ENCODE measurements at places on chromosomes 4 and X. TPM values are rescaled to one million over a fixed set of nuclear protein-coding genes. Genes with fewer than 3 reads are reported as not detected.

DNA sequence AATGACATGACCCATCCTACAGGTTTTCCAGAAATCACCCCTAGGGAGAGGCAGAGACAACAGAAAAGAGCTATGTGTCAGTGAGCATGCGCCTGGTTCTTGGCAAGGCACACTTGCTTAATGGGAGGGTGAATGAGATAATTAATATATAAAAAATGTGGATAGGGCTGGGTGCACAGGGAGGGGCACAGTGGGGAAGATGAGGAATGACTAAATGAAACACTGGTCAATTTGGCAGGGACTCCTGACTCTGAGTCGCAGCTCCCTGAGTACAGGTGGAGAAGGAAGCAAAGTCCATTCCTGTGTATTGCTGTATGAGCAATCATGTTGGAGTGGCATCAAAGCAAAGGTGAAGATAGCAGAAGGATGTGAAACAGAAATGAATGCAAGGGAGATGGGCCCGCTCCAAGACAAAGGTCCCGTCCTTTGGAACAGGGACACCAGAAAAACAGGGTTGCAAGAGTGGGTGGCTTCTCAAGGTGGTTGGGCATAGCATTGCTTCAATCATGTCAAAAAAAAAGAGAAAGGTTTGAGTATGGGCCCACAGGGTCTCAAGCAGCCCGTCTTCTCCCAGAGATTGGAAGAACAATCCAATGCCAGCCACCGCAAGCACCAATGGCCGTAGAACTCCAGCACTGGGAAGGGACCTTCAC, 278.4 kb upstream of the AGTR2 start:
- no peaks in the 10 kb centered on the region for H3K36me3 ChIP-seq
- no peak overlapping the region for H3K4me3 ChIP-seq
- no peak for DNase-seq
- H3K27me3 ChIP-seq, result no peaks in the 10 kb centered on the region

DNA sequence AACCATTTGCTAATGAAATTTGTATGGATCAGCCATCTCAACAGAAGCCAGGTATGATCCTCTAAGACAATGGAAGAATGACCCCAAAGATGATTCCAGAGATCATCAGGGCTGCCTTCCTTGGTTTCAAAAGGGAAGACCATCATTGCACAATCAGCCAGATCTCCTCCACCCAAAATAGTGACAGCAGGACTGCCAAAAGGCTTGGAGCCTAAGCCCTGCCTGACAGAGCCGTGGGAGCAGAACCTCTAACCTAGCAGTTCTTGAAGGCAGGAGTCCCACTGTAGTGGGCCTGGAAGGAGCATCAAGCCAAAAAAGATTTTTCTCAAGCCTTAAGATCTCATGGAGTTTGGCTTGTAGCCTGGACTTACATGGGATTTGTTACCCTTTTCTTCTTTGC, 226.0 kb downstream of the RASL11B start:
- no peaks in the 10 kb centered on the region for H3K4me1 ChIP-seq
- H3K36me3 ChIP-seq, result no peaks in the 10 kb centered on the region
- no peak overlapping the region for H3K27ac ChIP-seq
- H3K27me3 ChIP-seq, result no peaks in the 10 kb centered on the region
- no peak overlapping the region for H3K4me3 ChIP-seq

GRCh38 chr4:125676156-125676555, 361.4 kb downstream of the FAT4 start:
- H3K4me3 ChIP-seq, result no peak overlapping the region
- no peak for DNase-seq
- no peaks in the 10 kb centered on the region for H3K27me3 ChIP-seq

GRCh38 chr4:47972181-47972580, 44.3 kb downstream of the CNGA1 start:
- H3K4me1 ChIP-seq, result no peaks in the 10 kb centered on the region
- no peak for DNase-seq
- no peak overlapping the region for H3K27ac ChIP-seq
- H3K4me3 ChIP-seq, result no peak overlapping the region

DNA sequence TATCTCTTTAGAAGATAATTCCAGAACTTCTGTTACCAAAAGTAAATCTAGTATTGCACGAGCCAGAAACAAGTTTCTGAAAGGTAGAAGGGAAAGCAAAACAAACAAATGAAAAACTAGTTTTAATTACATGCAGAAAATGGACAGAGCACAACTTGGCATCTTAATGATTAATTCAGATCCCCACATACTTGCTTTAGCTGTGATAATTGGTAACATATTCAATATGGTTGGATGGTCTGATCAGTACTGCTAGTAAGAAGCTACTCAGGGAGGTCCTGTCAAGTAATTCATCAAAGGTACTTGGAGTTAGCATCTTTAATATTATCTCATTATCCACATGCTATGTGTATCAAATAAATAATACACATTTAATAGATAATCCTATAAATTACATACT, 204.3 kb downstream of the TRAM1L1 start:
- DNase-seq, result no peak
- no peak overlapping the region for H3K4me3 ChIP-seq
- no peaks in the 10 kb centered on the region for H3K36me3 ChIP-seq
- H3K27ac ChIP-seq, result no peak overlapping the region

DNA sequence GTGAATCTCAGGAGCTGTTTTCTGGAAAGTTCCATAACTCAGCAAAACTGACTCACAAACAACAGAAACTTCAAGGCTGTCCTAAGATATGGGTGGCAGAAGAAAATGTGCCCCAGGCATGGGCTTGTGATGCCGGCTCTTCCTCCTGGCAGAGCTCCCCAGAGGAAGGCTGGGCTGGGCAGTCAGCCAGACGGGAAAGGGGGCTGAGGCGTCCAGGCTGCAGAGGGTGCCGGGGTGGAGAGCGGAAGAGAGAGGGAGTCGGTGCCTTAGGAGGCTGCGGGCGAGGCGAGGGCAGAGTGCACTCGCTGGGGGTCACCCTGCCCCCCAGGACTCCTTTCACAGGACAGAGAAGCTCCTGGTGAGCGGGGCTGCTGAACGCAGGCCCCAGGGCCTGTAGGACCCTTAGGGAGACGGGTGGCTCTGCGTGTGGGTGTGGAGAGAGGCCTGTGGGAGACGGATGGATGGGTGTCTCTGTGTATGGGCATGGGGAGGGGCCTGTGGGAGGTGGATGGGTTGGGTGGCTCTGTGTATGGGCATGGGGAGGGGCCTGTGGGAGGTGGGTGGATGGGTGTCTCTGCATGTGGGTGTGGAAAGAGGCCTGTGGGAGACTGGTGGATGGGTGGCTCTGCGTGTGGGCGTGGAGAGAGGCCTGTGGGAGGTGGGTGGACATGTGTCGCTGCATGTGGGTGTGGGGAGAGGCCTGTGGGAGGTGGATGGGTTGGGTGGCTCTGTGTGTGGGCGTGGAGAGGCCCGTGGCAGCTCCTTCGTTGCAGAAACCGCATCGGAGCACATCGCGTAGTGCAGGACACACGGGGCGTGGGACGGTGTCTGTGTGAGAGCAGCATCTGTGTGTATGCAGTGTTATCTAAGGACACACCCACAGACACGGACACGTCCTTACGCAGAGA, 15.9 kb downstream of the PCGF3 start:
- H3K27ac ChIP-seq, result no peak overlapping the region
- H3K4me1 ChIP-seq, result no peaks in the 10 kb centered on the region
- DNase-seq, result no peak
- H3K4me3 ChIP-seq, result no peak overlapping the region

- no peak overlapping the region for H3K4me3 ChIP-seq
- no peak overlapping the region for H3K27ac ChIP-seq
- no peaks in the 10 kb centered on the region for H3K27me3 ChIP-seq
- H3K36me3 ChIP-seq, result no peaks in the 10 kb centered on the region
- no peak for DNase-seq
Measured at GRCh38 chrX:119155416-119156035, 27.9 kb upstream of the KIAA1210 start.

GRCh38 chr4:89645482-89645881, 191.5 kb downstream of the SNCA start:
- H3K4me1 ChIP-seq, result no peaks in the 10 kb centered on the region
- H3K4me3 ChIP-seq, result no peak overlapping the region
- H3K27me3 ChIP-seq, result no peaks in the 10 kb centered on the region
- DNase-seq, result no peak
- H3K27ac ChIP-seq, result no peak overlapping the region
- no peaks in the 10 kb centered on the region for H3K36me3 ChIP-seq

- no peak overlapping the region for H3K27ac ChIP-seq
- H3K4me3 ChIP-seq, result no peak overlapping the region
- no peaks in the 10 kb centered on the region for H3K36me3 ChIP-seq
- peaks cover 6% of the 10 kb centered on the region for H3K4me1 ChIP-seq
- no peaks in the 10 kb centered on the region for H3K27me3 ChIP-seq
Measured at GRCh38 chr4:36337665-36338185, 56.3 kb downstream of the DTHD1 start.

DNA sequence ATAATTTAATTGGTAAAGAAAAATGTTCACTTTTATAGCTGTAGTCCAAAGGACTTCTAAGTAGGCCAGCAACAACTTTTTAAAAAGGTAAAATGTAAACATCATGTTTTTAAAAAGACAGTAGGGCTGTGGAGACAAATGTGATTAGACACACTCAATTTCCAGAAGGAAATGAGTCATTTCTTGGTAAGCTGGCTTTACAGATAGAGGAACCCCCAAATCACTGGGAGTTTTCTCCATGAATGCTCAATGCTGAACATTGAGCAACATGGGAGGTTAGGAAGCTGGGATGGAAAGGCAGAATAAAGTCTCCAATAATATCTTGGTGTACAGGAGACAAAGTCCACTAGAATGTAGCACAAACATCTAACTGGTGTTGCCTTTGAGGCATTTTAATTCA, 121.3 kb downstream of the NWD2 start:
- no peaks in the 10 kb centered on the region for H3K4me1 ChIP-seq
- no peak overlapping the region for H3K27ac ChIP-seq
- H3K27me3 ChIP-seq, result no peaks in the 10 kb centered on the region
- no peak for DNase-seq

- no peak overlapping the region for H3K27ac ChIP-seq
- no peak overlapping the region for H3K4me3 ChIP-seq
- no peak for DNase-seq
Measured at GRCh38 chrX:15496824-15497223, 3.7 kb upstream of the PIR start.

DNA sequence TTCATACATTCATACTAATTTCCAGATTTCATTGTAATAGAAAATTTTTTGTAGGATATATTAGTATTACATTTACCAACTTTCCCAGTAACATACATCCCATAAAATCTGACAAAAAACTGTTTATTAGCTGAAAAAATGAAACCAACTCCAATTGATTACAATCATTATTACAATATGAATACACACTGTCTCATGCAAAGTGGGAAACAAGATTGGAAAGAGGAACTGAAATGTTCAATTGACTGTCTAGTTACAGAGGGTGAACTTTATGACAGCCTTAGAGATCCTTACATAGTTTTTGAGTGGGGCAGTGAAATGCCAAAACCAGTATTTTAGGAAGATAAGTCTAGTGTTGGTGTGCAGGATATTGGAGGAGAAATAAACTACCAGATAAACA, 2.3 kb upstream of the AMBN start:
- no peak overlapping the region for H3K27ac ChIP-seq
- no peak for DNase-seq
- H3K36me3 ChIP-seq, result no peaks in the 10 kb centered on the region
- no peak overlapping the region for H3K4me3 ChIP-seq

DNA sequence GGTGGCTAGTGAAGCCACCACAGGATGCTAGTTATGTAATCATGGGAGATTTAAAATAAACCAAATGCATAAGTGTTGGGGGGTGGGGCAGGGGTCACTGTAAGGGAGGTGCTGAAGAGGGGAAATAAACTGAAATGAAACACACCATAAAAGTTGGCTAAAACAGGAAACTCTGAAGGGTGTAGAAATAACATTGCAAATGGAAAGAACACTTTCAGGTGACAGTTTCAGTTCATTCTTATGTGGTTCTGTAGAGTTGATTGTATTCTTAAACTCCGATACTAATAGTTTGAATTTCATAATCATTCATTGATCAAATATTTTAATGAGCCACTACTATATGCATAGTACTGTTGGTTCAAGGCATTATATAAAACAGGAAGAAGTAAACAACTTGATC, 80.1 kb downstream of the HDAC8 start:
- H3K4me1 ChIP-seq, result no peaks in the 10 kb centered on the region
- no peak overlapping the region for H3K4me3 ChIP-seq
- no peak overlapping the region for H3K27ac ChIP-seq
- DNase-seq, result no peak
- H3K36me3 ChIP-seq, result peaks cover 18% of the 10 kb centered on the region
- no peaks in the 10 kb centered on the region for H3K27me3 ChIP-seq

- no peaks in the 10 kb centered on the region for H3K27me3 ChIP-seq
- H3K27ac ChIP-seq, result no peak overlapping the region
- DNase-seq, result no peak
- H3K36me3 ChIP-seq, result no peaks in the 10 kb centered on the region
- no peaks in the 10 kb centered on the region for H3K4me1 ChIP-seq
Measured at GRCh38 chr4:89868276-89868675, 26.4 kb upstream of the MMRN1 start.

DNA sequence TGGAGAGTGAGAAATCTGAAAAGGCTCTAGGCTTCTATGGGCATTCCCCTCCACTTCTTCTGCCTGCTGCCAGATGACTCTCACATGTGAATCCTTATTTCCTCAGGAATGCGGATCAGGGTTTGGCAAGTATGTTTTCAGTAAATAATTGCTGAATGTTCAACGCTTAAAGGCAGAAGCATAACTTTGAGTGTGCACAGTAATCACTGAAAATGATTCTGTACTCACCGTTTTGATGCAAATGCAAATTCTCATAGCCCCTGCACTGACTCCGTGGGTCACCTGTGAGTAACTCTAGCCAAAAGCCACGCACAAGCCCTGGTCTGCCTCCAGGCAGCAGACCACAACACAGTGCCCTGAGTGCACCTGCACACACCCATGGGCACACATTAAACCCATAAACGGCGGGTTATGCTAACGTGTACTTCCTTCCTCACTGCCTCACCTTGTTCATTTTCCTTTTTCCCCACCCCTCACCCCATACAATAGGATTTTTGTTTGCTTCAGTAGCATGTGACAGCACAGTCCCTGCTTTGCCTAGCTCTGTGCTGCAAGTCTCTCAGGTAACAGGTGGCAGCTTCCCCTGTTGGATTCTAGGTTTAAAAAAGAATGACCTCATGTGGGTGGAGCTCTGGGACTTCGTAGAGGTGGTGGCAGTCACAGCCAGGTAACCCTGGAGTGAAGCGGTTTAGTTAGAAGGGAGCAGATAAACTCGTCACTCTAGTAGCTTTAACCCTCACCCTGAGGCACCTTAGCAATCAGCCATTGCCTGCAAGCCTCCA, at the start of gene ARHGEF38:
ARHGEF38 (plus strand) TSS at position 656 of the 782 bp plus-strand sequence. CDS start 146 bp downstream, outside the sequence.
- DNase-seq, result no peak
- no peaks in the 10 kb centered on the region for H3K36me3 ChIP-seq
- no peak within 1 kb of the TSS for H3K4me3 ChIP-seq

The TCEAL5 gene
- total RNA-seq, result not detected

The RBMXL3 gene
- total RNA-seq, result not detected

The PRKG2 gene
- 0.27 TPM for total RNA-seq

The SOD3 gene
- total RNA-seq, result not detected

The RAB41 gene
- total RNA-seq, result not detected

The SMIM31 gene
- total RNA-seq, result not detected

The ARHGAP24 gene
- total RNA-seq, result 0.53 TPM

The ZMYM3 gene
- total RNA-seq, result 17.6 TPM

The NOX1 gene
- total RNA-seq, result 0.36 TPM

The TRIM60 gene
- not detected for total RNA-seq

The MMRN1 gene
- total RNA-seq, result 0.19 TPM

Measured in CD4-positive, alpha-beta T cell (primary cell).